ENCODE measurements at places on chromosomes 4 and X.

DNA sequence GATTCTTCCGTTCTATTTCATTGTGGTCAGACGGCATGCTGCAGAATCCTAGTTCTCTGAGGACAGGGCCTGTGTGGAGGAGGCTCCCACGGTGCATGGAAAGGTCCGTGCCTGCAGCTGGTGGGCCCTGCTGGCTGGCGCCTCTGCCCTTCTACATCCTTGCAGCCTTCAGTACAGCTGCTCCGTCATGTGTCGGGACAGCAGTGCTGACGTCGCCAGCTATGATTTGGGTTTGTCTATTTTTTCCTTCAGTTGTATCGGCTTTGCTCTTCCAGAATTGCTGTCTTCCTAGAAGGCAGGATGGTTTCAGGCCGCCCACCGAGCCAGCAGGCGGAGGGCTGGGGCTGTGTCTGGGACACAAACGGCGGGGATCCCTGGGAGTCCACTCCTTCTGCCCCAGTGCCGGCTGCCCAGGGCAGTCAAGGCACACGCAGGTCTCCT is 32.1 kb upstream of the CPLX1 start:
- no peak for DNase-seq

DNA sequence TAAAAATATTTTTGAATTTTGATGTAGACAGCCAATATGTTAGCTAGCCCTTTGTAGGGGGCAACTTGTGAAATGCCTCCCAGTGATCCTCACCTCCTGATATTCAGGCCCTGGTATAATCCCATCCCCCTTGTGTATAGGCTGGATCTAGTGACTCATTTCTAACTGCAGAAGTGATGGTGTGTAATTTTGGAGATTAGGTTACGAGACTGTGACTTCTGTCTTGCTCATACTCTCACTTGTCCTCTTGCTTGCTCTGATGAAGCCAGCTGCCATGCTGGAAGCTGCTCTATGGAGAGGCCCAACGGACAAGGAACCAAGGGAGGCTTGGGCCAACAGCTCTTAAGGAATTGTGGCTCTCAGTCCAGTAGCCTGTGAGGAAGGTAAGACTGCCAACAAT is 61.7 kb downstream of the GPR82 start:
- no peak for DNase-seq

DNA sequence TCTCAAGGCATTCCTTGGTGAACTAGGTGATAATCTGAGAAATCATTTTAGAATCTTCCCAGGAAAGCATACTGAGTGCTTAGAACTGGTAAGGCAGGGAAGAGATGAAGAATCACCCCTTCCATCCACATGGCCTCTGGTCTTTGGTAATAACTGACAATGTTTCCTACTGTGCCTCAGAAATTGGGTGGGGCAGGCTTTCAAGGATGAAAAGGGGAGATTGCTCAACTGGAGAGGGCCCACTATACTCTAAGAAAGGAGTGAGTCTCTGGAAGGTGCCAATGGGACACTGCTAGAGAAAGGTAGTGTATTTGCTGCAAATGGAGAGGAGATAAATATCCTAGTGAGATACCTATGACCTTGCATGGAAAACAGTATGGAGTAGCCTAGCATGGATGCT is 135.0 kb upstream of the SCML1 start:
- DNase-seq, result no peak

- no peak for DNase-seq
Observed at GRCh38 chr4:10063544-10064300, 42.4 kb upstream of the SLC2A9 start.

DNA sequence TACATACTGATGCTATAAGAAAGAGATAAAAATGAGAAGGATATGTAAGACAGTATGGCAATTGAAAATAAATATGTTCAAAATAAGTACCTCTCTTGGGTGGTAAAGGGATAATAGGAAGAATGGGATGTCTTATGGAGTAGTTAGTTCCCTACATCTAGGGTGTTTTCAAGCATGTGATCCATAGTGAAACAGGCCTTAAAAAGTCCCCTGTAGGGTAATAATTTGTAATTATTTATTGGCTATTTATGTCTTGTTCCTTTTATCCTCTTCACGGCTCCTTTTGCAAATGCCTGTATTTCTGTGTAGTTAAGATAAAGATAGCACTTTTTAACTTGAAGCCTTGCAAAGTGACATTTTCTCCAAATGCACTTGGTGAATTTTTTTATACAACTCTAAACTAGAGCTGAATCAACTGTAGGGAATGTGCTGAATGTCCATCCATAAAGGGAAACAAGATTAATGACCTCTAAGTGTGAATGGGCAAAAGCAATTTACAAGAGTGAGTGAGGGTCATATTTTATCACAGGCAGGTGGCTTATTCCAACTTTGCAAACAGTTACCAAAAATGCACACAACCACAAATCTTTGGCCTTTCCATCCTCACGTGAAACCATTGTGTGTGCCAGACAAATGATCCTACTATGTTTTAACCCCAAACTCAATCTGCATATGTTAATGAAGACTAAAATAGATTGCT is 299.0 kb downstream of the KCNIP4 start:
- DNase-seq, result no peak

- DNase-seq, result no peak
Observed at GRCh38 chrX:12227412-12228041, 89.3 kb downstream of the FRMPD4 start.

GRCh38 chr4:185640811-185641675 is 105.7 kb upstream of the PDLIM3 start:
- DNase-seq, result no peak

- no peak for DNase-seq
Observed at GRCh38 chrX:78387364-78387763, 60.0 kb upstream of the CYSLTR1 start.

GRCh38 chrX:110212299-110212698 is 105.6 kb downstream of the AMMECR1 start:
- no peak for DNase-seq

DNA sequence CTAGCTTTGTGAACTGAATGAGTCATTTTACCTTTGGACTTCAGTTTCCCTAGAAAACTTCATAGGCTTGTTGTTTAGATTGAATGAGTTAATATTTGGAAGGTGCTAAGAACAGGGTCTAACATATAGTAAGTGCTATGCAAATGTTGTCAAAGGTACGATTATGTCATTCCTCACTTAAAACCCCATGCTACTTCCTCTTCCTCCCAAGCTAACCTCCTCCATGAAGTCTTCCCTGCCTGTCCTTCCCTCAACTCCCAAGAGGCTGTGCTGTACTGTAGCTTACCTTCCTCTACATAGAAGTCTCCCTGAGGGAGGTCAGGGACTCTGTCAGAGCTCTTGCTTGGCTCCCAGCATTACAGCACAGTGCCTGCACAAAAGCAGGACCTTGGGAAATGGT is 103.4 kb upstream of the PJA1 start:
- DNase-seq, result no peak

DNA sequence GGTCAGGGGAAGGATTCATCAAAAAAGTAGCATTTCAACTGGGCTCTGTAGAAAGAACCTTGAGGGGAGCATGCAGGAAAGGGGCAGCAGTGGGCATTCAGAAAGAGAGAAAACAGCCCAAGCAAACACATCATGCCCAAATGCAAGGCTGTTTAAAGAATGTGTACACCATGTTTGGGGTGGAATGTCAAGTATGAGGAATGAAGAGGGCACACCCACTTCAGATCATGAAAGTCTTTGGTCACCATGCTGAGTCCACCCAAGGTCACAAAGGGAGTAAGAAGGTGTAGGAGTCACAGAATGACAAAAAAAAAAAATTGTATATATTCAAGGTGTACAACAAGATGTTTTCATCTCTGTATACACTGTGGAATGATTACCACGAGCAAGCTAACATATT is 9.4 kb downstream of the S100G start:
- no peak for DNase-seq

DNA sequence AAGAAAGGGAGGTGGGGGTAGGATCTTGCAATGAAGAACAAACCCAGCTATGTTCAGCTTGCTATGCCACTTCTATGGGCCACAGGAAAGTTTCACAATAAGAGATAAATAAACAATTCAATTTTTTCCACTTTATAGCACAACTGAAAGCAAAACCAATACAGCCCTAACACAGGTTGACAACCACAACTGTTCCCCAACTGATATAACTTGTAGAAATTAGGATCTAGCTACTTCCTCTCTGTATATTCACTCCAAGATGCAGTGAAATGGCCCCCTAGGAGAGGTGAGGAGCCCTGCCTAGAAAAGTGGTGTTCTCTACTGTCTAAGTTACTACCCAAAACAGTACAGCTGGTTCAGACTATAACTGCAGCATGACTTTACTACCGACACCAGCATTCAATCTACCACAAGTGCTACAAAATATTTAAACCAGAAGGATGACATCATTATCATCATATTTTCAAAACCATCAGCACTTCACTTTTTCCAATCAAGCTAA is 77.0 kb downstream of the FBXW7 start:
- DNase-seq, result no peak

DNA sequence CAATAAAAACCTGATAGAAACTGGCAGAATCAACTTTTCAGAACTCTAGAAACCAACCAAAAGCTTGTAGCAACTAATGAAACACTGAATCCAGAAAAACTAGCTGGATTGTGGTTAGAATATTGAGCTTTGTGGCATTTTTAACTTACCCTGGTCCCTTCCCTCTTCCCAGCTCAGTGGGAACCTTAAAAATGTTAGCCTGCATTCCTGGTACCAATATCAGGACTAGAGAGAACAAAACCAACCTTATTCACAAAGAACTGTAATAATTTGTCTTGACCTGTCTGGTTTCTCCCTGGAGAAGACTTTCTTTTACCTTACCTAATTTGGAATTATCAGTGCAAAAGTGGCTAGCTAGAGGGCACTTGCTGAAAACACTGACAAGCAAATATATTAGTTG is 21.2 kb downstream of the SH3D19 start:
- DNase-seq, result no peak

- no peak for DNase-seq
Observed at GRCh38 chrX:115632455-115632854, 71.5 kb downstream of the PLS3 start.

- DNase-seq, result no peak
Observed at GRCh38 chrX:80792205-80792604, 17.5 kb downstream of the BRWD3 start.

DNA sequence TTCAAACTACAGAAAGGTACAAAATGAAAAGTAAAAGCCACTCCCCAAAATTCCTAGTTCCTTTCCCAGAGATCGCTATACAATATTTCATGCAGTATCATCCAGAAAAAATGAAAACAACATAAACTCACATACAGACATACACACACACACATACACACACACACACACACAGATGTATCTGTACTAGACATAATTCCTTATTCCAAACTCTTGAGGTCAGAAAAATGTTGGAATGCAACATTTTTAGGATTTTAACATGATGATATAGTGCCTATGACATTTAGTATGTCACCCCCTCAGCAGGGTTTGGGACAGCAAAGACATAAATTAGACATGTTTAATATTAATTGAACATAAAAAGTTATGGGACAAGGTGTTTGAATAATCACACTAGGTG is 73.4 kb upstream of the LHFPL1 start:
- no peak for DNase-seq

GRCh38 chrX:118499295-118499694 is 3.7 kb downstream of the DOCK11 start:
- no peak for DNase-seq

All from NCI-H2081 treated with DMSO at 0.1 percent for 48 hours (cell line).